ENCODE measurements at places on chromosomes 11 and 22. TPM values are rescaled to one million over a fixed set of nuclear protein-coding genes. Genes with fewer than 3 reads are reported as not detected.

GRCh38 chr11:86802601-86803051 lies 2.3 kb downstream of the PRSS23 start:
- peak overlapping the region; percentile 75 for H3K4me3 ChIP-seq
- no peaks in the 10 kb centered on the region for H3K27me3 ChIP-seq
- H3K4me1 ChIP-seq: peaks cover 46% of the 10 kb centered on the region
- DNase-seq: peak; percentile 43

GRCh38 chr11:75485742-75486141 lies 40.0 kb downstream of the GDPD5 start:
- DNase-seq: no peak
- no peaks in the 10 kb centered on the region for H3K4me1 ChIP-seq
- H3K27me3 ChIP-seq: no peaks in the 10 kb centered on the region
- no peaks in the 10 kb centered on the region for H3K36me3 ChIP-seq
- no peak overlapping the region for H3K27ac ChIP-seq

- H3K27me3 ChIP-seq: no peaks in the 10 kb centered on the region
- H3K27ac ChIP-seq: peak within 1 kb of the TSS; percentile 11
- H3K36me3 ChIP-seq: peaks cover 4% of the 10 kb centered on the region
- H3K4me3 ChIP-seq: peak within 1 kb of the TSS; percentile 87
- peaks cover 17% of the 10 kb centered on the region for H3K4me1 ChIP-seq
Observed at GRCh38 chr11:63813035-63813562, at the start of gene SPINDOC. Gene SPINDOC (plus strand): TSS chr11:63813456. CDS start chr11:63813687, 231 bp downstream.

- H3K27ac ChIP-seq: no peak overlapping the region
- no peak for DNase-seq
- H3K27me3 ChIP-seq: no peaks in the 10 kb centered on the region
- no peaks in the 10 kb centered on the region for H3K4me1 ChIP-seq
- peaks cover 3% of the 10 kb centered on the region for H3K36me3 ChIP-seq
Observed at GRCh38 chr11:72321381-72321996, 77.5 kb upstream of the PHOX2A start.

Gene OAF
- 3.8 TPM for total RNA-seq

GRCh38 chr11:65426839-65427690 lies 4.5 kb downstream of the NEAT1 start:
- H3K27ac ChIP-seq: peak overlapping the region; percentile 100
- peaks cover 45% of the 10 kb centered on the region for H3K4me1 ChIP-seq
- DNase-seq: no peak
- peaks cover 16% of the 10 kb centered on the region for H3K36me3 ChIP-seq

GRCh38 chr22:41410311-41410751 lies 28.6 kb downstream of the TEF start:
- H3K27me3 ChIP-seq: no peaks in the 10 kb centered on the region
- DNase-seq: no peak
- H3K36me3 ChIP-seq: no peaks in the 10 kb centered on the region
- H3K4me1 ChIP-seq: peaks cover 31% of the 10 kb centered on the region

Gene CASP1
- total RNA-seq: 89.3 TPM

DNA sequence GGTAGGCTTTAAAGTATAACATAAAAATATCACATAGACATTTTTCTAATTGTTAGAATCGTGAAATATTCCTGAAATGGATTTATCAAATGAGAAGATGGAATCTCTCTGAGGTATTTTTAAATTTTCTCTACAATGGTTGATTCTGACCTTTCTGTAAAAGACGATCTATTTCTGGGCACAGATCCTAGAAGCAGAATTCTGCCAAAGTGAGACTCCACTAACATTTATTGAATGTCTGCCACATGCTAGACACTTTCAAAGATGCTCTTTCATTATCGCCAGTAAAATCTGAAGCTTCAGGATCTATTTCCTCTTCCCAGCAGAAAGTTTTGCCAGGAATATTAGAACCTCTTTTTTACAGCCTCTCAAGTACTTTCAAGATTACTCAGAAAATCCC lies 64.1 kb upstream of the TMEM45B start:
- H3K36me3 ChIP-seq: no peaks in the 10 kb centered on the region

- no peaks in the 10 kb centered on the region for H3K36me3 ChIP-seq
- H3K27ac ChIP-seq: no peak overlapping the region
Observed at GRCh38 chr11:130580891-130581492, 132.5 kb downstream of the ADAMTS15 start.

DNA sequence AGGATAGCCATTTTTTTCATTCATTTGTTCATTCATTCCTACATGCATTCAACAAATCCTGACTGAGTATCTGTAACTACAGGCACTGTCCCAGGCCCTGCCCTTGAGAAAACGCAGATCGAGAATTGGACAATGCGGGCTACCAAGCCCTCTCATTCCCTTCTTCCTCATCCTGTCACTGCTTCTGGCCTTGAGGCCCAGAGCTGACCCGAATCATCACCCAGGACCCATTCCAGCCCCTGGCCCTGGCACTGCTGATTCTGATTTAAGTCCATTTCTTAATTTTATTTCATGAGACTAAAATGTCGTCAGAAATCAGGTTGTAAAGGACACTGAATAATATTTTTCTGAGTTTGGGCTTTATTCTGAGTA lies 24.3 kb downstream of the COMMD9 start:
- no peaks in the 10 kb centered on the region for H3K4me1 ChIP-seq
- no peak overlapping the region for H3K4me3 ChIP-seq
- H3K36me3 ChIP-seq: no peaks in the 10 kb centered on the region
- H3K27ac ChIP-seq: no peak overlapping the region
- H3K27me3 ChIP-seq: peaks cover 2% of the 10 kb centered on the region
- DNase-seq: no peak

DNA sequence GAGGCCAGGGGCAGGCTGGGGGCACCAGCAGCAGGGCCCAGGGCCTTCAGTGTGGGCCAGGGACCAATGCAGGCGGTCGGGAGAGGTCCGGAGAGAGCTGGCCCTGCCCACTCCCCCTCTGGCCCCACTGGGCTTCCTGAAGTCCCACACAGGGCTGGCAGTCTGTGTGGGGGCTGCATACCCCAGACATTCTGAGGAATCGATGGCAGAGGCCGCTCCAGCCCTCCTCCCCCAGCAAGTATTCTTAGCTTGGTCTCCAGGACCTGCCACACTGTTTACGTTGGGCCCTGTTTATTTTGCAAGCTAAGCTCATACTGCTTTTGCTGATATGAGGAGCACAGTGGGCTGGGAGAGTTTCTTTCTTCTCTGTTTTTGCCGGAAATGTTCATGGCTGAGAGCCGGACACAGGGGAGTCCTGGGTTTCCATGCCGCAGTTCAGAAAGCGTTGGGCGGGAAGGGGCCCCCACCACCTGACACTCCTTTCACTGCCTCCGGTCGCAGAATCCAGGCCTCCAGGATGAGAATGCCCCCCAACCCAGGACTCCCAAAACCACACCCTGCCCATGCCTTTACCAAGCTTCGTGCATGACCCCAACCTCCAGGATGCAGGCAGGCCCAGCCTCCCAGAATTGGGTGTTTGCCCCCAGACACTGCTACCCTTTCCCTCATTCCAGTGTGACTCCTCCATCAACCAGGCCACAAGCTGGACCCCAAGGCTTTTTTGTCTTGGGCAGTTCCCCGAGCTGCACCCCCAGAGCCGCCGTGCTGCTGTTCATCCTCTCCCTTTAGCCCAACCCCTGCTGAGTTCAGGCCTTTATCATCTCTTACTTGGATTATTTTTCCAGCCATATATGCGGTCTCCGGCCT lies 81.8 kb upstream of the KCNQ1OT1 start:
- DNase-seq: no peak
- H3K27me3 ChIP-seq: peaks cover 2% of the 10 kb centered on the region
- no peaks in the 10 kb centered on the region for H3K36me3 ChIP-seq
- no peak overlapping the region for H3K4me3 ChIP-seq

DNA sequence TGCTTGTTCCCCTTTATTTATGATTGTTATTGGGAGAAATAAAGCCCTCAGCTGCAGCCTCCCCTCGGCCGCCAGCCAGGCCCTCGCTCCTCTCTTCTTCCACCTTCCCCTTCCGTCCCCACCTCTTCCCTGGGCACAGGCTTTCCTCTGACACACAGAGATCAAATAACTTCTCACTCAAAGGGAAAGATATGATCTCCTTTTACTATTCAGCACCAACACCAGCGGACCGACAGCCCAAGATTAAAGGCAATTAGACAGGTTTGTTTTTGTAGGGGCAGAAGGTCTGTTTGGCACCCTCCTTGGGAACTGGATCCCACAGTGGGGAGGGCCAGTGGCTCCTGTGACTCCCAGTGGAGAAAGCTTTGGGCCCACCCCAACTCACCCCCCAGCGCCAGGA lies 23.0 kb downstream of the NECTIN1 start:
- no peaks in the 10 kb centered on the region for H3K36me3 ChIP-seq
- DNase-seq: no peak
- H3K4me3 ChIP-seq: no peak overlapping the region
- H3K4me1 ChIP-seq: peaks cover 8% of the 10 kb centered on the region
- peaks cover 6% of the 10 kb centered on the region for H3K27me3 ChIP-seq

Gene SMIM35
- total RNA-seq: 0.33 TPM

- H3K4me3 ChIP-seq: no peak overlapping the region
- no peaks in the 10 kb centered on the region for H3K4me1 ChIP-seq
- no peaks in the 10 kb centered on the region for H3K27me3 ChIP-seq
- H3K27ac ChIP-seq: no peak overlapping the region
- DNase-seq: no peak
Observed at GRCh38 chr22:48937032-48937639, 890.5 kb downstream of the BRD1 start.

DNA sequence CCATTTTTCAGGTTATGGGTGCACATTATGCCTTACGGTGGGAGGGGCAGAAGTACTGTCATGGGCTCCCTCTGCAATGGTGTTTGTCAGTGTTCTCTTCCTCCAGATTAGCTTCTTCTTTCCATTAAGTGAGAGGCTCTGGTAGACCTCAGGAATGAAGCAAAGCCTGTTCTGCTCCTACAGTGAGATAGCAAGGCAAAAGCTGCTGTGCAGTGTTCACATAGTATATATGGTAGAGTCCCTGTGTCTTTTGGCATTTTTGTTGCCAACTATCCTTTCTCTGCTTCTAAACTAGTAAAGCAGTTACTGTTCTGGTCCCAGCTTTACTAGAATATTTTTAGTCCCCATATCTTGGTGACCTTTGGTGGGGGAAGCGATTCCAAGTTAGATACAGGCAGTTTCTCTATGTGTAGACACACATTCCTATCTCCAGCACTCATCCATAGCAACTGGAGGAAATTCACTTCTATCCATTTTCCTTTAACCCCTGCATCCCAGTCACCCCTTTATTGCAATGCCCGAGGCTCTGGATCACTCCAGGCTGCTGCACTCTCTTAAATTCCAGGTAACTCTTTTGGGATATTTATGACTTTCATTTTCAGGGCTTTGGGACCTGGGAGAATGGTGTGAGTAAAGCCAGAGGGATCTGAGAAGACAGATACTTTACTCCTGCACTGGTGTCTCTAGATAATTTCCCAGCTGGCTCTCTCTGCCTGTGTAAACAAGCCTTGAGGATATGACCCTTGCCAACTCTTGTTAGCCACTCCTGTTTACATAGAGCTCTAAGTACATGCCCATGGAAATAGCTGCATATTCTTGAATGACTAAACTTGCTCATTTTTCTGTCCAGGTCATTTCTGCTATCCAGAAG lies 3.9 kb upstream of the TRIM34 start:
- peaks cover 14% of the 10 kb centered on the region for H3K4me1 ChIP-seq
- no peak overlapping the region for H3K27ac ChIP-seq
- no peaks in the 10 kb centered on the region for H3K36me3 ChIP-seq

DNA sequence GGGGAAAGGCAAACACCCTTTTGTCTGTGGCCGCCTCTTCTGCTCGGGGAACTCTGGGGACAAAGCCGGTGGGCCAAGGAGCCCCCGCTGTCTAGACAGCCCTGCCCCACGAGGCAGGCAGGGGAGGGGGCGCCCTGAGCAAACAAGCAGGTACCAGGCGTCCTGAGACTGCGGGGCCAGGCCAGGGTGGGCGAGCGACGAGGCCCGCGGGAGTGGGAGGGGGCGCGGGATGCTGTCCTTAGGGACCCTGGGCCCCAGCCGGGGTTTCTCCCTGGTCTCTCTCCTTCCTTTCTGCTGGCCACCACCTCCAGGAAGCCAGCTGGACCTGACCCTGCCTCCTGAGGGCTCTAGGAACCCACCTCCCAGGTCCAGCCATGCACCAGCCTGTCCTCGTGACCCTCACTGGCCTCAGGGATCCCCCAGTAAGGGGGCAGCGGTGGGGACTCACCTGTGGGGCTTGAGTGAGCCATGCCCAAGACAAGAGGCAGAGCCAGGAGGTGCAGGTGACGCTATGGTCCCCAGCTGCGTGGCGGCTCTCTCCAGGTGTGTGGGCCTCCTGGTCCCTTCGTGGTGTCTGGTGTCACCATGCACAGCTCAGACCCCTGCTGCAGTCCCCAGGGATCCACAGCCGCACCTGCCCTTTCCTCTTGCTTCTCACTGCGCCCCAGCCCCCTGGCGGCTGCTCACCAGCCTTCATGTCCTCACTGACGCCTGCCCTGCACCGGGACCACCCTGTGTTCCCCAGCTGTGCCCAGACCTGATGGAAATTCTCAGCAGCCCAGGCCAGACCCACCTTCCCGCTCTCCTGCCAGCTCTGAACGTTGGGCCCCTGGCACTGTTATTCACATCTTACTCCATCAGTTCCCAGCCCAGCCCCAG lies 26.5 kb upstream of the MUC5AC start:
- H3K27ac ChIP-seq: no peak overlapping the region
- H3K4me1 ChIP-seq: no peaks in the 10 kb centered on the region
- H3K4me3 ChIP-seq: no peak overlapping the region
- no peaks in the 10 kb centered on the region for H3K27me3 ChIP-seq
- no peak for DNase-seq

- H3K4me3 ChIP-seq: no peak overlapping the region
- DNase-seq: no peak
- no peak overlapping the region for H3K27ac ChIP-seq
- peaks cover 22% of the 10 kb centered on the region for H3K27me3 ChIP-seq
- peaks cover 14% of the 10 kb centered on the region for H3K4me1 ChIP-seq
Observed at GRCh38 chr11:102108734-102109440, 1.4 kb upstream of the YAP1 start.

- DNase-seq: no peak
- H3K36me3 ChIP-seq: peaks cover 29% of the 10 kb centered on the region
- peak overlapping the region; percentile 68 for H3K4me3 ChIP-seq
- peaks cover 43% of the 10 kb centered on the region for H3K4me1 ChIP-seq
- peak overlapping the region; percentile 66 for H3K27ac ChIP-seq
Observed at GRCh38 chr22:30289980-30290313, 642 bp upstream of the CASTOR1 start.

Gene SCUBE1
- total RNA-seq: 0.05 TPM

Measured in natural killer cell (primary cell).